ENCODE measurements at places on chromosomes 5 and 9.
A peak's percentile ranks its signal among the peaks of the same experiment; 100 is the strongest.

GRCh38 chr9:77764894-77765780 lies 117.0 kb upstream of the GNA14 start:
- peak; percentile 72 for DNase-seq

DNA sequence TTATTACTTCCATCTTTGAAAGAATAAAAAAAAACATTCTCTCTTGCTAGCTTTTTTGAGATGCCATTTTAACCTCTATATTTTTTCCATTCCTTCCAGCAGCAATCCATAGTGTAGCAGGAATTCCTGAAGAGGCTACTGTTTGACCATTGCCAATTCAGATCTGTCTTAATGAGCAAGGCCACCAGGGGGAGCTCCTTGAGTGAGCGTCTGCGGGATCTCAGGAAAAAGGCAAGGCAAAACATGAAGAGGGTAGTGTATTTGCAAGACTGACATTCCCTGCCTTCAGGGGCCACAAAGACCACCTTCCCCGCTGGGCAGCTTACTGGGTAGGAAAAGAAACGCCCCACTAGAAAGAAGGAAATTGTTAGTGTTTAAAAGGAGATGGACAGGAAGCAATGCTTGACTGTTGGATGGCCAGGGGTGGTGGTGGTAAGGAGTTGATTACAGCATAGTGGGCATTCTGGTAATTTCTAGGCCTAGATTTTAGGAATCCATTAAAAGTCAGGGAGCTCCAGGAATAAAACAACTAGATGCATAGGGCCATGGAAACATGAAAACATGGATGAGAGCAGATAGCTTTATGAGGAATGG lies 206.6 kb upstream of the HAPLN1 start:
- peak; percentile 81 for DNase-seq

DNA sequence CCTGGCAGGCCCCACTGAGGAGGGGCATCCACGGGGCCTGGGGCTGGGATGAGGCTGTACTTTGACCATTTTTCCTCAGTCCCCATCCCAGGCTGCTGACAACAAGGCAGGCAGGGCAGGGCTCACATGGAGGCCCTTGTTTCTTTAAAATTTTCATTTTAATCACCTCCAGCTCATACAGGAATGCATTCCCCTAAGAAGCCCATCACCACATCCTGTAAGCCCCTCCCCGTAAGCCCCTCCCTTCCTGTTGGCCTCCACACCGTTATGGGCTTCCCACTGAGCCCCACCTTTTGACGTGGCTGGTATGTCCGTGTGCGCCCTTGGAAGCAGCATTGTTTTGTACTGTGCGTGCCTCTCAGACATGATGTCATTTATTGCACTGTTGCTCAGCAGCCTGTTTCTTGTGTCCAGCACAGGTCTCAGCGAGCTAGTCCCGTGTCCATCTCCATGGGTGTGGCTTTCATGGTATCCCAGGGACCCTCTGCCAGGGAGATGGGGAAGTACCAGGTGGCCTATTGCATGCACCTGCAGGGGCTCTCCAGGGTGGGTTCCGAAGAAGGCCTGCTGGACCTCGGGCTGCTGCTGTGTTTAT lies 22.4 kb downstream of the PHF2 start:
- no peak for DNase-seq

- DNase-seq = no peak
These were observed 18.9 kb upstream of the ANKRD34B start for GRCh38 chr5:80588858-80589540.

DNA sequence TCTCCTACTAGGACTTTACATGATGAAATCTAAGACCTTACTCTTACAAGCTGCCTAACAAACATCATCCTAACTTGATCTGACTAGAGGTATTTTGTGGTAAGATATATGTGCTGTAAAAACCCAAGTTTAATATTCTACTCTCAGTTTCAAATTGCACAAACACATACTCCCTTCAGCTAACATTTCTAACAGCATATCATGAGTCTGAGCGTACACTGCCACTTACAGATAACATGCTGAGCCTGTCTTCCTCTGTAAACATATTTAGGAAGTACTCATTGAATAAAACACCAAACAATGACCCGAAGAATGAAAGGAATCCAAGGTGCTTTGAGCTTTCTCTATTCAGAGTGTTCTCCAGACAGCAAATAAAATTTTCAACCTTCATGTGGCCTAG lies 7.9 kb upstream of the ESM1 start:
- DNase-seq = peak; percentile 71

DNA sequence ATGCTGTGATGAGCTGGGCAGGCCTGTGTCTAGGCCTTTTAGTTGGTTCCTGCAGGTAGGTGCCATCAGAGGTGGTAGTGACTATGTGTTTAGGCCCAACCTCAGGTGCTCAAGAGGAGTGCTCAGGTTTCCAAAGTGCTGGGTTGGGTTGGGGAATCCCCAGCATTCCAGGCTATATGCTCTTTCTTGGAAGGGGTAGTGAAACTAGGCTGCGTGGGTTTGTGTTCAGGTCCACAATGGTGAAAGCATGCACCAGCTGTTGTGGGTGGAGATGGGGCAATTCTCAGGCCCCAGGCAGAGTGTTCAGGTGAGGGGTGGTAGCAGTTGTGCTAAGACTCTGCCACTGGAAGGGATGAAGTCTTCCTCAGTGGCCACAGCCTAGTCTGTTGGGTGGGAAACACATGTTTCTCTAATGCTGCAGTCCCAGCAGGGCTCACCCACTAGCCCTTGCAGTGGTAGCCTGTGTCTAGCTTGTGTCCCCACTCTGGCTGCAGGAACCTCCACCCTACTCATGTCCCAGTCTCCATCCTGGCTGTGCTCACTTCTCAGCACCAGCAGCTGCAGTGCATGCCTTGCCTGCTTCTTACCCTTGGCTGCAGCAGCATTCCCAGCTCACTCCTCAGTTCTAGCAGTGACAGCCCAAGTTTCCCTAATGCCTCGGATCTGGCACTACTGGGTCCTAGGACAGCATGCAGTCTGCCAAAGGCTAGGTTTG lies 78.9 kb downstream of the FAM170A start:
- no peak for DNase-seq

DNA sequence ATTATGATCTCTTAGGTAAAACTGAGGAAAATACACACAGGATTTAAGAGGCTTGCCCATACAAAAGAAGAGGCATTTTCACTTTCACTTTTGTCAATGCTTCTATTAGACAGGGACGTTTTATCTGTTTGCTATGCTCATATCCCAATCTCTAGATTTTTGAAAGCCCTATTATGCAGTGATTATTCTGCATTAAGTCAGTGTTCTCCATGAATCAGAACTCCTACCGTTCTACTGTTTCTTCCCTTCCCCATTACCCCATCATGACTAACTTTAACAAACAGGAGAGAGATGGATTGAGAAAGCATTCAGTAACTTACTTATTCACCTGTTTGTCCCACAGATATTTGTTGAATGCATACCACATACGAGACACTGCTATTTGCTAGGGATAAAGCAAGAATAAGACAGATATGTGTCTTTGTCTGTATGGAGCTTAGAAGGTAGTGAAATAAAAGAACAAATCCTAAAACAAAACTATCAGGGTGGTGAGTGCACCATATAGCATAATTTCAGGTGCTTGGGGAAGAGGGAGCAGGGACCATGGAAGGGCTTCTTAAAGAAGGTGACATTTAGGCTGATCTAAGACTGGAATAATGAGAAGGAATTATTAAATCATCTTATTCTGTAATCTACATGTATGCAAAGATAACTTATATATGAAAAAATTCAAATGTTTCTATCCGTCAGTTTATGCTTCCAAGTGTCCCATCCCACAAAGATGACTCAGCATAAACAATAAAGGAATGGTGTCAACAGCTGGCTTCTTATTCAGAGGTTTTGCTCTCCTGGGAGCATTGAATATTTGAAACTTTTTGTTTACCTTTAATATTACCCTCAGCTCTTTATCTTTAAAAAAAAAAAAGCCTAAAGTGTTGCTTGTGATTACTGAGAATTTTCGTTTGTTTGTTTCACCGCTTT lies 328.1 kb downstream of the HINT1 start:
- peak; percentile 53 for DNase-seq

DNA sequence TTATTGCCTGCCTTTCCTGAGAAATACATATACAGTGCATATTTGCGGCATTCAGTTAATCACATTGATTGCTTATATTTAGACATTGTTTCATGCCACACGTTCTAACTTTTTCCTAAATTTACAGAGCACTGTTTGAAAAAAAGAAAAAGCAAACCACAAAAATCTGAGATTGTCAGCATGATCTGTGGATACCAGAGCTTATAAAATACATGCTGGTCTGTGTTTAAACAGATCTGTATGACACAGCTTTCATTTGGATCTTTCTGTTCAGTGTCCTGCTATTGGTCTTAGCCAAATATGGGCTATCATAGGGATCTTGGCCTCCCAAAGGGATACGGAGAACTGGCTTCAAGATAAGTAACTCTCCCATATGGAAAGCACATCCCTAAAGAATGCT lies 20.2 kb downstream of the ALDH1A1 start:
- peak; percentile 37 for DNase-seq

- DNase-seq = no peak
These were observed 53.8 kb upstream of the DNAH5 start for GRCh38 chr5:13998254-13998653.

GRCh38 chr5:177431317-177432142 lies 5.1 kb downstream of the GRK6 start:
- DNase-seq = no peak

DNA sequence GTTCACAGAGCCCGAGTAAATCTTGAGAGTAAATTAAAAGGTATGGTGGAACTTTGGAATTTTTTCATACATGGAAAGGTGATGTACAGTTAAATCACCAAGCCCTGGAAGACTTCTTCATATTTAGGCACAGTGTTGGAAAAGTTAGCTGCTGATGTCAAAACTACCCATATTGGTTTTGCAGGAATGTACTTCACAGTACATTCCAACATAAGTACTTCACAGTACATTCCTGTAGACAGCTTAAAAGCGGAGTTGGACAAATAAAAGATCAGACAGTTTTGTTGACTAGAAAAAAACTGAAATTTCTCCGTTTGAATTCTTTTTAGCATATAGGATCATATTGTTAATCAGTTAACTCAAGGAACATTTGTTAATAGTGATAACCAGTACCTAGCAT lies 1.8 kb downstream of the RANBP17 start:
- DNase-seq = peak; percentile 70

- peak; percentile 49 for DNase-seq
These were observed 100.7 kb downstream of the GAS1 start for GRCh38 chr9:86846656-86847055.

- peak; percentile 37 for DNase-seq
These were observed 154.2 kb upstream of the HMHB1 start for GRCh38 chr5:143657647-143658285.

- no peak for DNase-seq
These were observed 24.5 kb downstream of the TICAM2 start for GRCh38 chr5:115577741-115578140.

DNA sequence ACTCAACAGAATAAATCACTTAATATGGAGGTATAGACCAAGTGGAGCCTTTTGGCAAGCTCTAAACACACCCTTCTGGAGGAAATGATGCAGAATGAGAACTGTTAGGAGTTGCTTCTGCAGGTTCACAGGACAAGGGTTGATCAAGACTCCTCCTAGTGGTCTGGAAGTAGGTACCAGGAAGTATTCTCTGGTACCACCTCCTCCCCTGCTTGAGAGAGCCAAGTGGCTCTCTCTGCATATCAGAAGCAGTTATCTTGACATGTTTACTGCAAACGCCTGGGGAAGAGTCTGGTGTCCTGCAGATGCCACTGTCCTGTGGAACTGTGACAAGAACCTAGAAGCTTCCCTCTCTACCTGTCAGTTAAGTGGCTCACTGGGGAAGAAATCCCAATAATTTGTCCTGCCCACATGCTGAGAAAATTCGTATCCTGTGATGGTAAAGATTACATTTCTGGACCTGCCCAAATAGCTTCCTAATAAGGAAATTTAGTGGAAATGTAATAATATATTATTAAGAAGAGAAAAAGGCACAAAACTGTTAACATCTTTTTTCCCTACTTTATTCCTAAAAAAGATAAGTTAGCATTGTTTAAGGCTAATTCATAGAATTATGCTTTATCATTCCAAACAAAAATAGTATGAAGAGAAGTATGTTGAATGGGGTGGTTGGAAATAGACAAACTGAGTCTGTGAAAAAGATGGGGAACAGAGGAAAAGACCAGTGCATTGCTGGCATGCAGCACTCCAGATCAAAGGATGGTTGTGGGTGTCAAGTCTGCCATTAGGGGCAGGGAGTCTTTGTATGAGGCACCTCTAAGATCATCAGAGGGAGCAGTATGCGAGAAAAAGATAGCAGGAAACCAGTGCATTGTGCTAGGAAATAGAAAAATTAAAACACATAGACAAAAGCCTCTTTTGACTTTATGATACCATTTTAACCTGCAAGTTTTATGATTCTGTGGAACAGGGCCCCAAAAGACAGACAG lies 118.8 kb downstream of the CDC42SE2 start:
- no peak for DNase-seq

DNA sequence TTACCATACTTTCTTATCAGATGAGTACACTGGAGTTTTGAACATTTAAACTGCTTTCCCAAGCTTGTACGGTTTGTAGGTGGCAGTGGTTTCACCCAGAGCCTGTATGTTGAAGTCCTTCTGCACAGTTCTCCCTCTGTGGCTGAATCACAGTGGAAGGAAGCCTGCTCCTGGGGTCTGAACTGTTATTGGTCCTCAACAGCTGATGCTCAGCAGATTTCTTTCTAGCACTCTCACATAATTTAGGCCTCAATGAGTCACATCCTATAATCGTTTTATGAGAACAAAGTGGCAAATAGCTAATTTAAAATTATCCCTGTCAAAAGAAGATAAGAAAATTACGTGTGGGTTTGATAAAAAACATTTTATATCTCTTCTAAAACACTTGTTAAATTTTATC lies 229.7 kb downstream of the TLE4 start:
- DNase-seq = no peak

DNA sequence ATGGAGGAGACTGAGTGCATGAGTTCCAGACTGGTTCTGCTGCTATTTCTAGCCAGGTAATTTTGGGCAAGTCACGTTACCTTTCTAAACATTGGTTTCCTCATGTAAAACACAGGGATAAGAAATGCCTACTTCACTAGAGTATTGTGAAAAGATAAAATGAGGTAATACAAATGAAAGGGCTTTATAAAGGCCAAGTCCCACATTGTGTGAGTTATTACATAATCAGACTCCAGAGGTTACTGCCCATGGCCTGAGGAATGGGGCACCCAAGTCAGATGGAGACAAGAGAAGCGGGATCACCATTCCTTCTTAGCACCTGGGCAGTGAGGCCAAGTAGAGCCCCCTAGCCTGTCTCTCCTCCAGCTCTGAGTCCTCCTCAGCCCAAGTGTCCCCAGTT lies 7.5 kb downstream of the HBEGF start:
- DNase-seq = no peak

DNA sequence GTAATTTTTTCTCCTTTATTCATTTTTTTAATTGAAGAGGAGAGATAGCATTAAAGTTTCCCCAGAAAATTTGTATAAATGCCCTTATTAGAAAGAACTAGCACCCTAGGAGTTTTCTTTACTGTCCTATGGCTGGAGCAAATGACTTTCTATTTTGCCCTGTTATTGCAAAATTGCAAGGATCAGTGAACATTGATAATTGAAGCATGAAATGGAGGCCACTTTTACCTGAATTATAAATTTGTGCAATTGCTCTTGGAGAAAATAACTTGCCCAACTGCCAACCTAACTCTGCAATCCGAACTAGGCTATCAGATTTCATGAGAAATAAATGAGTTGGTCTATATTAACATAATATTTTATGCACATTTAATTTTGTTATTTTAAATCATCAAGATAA lies 111.9 kb downstream of the MTRR start:
- no peak for DNase-seq

All from adipocyte (in vitro differentiated cells).